Omental fat pad (tissue), 4 donors: ENCODE measurements at places on chromosomes 11 and 22.

GRCh38 chr22:19810381-19811201, 44.1 kb downstream of the GNB1L start:
- no peak for DNase-seq

DNA sequence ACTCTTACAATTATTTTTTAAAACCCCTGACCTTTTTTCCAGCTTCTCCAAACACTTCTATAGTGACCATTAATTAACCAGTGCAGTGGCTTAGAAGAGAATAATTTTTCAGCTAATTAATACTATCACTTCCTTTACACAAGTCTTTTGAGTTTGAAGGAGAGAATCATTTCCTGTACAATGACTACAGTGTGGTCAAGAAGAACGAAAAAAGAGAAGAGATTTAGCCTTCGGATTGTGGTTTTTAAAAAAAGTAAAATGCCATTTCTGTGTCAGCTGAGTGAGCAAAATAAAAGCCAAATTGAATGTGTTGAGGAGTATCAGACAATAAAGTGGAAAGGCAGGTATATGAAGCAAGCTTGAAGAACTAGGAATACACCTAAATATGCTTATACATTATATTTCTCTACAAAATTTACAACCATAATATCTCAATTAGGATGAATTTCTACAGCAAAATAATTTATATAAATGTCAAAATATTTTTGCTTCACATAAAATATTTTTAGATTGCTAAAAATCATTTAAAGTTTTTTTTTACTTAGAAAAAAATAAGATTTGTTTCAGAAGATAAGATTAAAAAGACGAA, 1155.2 kb upstream of the CNTN5 start:
- no peak for DNase-seq

- no peak for DNase-seq
Observed at GRCh38 chr11:47354913-47355282, 2.4 kb upstream of the MYBPC3 start.

GRCh38 chr11:68598816-68599653, 85.3 kb upstream of the GAL start:
- no peak for DNase-seq

GRCh38 chr11:83011333-83012167, 60.1 kb downstream of the RAB30 start:
- no peak for DNase-seq

- DNase-seq: no peak
Observed at GRCh38 chr11:112751772-112752171, 209.4 kb upstream of the NCAM1 start.

GRCh38 chr22:32644252-32645100, 157.0 kb upstream of the TIMP3 start:
- no peak for DNase-seq

- DNase-seq: no peak
Observed at GRCh38 chr22:44538051-44538450, 40.0 kb upstream of the RTL6 start.
